ENCODE measurements at places on chromosomes 16 and 17.

GRCh38 chr17:67390646-67391361 lies 13.7 kb downstream of the PITPNC1 start:
- peak; percentile 45 for DNase-seq

- DNase-seq, result no peak
These were observed 15.1 kb downstream of the BAIAP2 start for GRCh38 chr17:81049973-81050551.

- DNase-seq, result no peak
These were observed 18.7 kb upstream of the JPH3 start for GRCh38 chr16:87583453-87584131.

GRCh38 chr16:78962457-78962929 lies 638.0 kb downstream of the MAF start:
- no peak for DNase-seq

DNA sequence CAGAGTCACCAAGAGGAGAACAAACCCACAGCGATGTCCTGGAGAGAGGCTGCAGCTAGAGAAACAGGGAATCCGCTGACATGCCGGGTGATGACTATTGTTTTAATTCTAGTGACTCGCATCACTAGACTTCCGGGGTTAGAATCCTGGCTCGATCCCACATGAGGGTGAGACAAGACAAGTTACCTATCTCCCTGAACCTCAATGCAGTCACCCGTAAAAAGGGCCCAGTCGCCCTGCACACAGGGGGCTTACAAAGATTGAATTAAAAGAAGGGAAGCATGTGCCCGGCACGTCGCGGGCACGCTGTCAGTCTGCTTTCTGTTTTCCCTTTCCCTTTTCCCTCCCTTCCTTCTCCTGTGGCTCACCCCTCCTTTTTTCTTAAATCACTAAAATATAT lies 212.9 kb upstream of the FOXF1 start:
- DNase-seq, result no peak

DNA sequence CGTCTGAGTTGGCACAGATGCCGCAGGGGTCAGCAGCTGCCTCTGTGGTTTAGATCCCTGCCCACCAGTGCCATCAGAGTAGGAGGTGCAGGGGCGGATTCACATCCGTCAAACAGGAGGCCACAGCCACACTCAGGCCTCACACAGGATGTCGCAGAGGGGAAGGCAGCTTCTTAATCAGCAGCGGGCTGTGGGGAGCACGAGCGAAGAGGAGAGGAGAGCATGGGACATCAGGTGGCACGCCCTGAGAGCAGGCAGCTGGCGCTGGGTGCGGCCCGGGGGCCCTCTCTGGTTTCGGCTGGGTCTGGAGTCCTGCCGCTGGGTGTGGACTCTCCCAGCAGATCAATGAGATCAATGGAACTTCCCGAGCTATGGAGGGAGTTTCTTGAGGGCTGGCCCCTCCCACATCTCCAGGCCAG lies 9.6 kb downstream of the LLGL2 start:
- no peak for DNase-seq

- no peak for DNase-seq
These were observed 13.2 kb upstream of the PDXDC1 start for GRCh38 chr16:14961405-14962186.

DNA sequence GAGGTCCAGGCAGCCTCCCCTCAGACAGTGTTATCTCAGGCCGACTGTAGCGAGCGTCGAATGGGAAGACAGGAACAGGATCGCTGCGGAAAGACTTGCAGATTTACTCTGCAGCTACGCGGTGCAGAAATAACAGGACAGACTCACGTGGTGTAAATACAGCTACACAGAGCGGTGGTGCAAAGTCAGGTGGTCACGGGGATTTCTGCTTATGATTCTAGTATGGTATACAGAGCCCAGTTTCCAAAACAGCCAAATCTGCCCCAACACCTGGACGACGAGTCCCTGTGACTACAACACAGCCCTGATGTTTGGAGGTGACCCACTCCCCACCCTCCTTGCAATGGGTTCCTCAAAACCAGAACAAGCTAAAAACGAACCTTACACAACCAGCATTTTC lies 40.6 kb upstream of the ABR start:
- no peak for DNase-seq

DNA sequence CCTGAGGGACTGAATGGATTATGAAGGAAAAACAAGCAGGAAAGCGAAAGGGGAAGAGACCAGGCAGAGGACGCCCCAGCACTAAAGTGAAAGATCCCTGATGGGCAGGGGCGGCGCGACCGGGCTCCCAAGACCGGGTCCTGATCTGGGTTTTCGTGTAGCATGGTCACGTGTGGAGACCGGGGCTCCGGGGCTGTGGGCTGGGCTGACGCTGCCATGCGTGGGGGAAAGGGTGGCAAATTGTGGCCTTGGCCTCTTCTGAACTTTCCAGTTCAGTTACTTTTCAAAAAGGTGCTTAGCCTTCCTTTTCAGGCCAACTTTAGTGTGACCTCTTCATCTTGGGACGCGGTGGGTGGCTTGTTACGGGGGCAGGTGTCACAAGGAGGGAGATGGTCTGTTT lies 57.5 kb downstream of the METRNL start:
- no peak for DNase-seq

GRCh38 chr17:53330756-53331155 lies 492.0 kb upstream of the KIF2B start:
- DNase-seq, result no peak

DNA sequence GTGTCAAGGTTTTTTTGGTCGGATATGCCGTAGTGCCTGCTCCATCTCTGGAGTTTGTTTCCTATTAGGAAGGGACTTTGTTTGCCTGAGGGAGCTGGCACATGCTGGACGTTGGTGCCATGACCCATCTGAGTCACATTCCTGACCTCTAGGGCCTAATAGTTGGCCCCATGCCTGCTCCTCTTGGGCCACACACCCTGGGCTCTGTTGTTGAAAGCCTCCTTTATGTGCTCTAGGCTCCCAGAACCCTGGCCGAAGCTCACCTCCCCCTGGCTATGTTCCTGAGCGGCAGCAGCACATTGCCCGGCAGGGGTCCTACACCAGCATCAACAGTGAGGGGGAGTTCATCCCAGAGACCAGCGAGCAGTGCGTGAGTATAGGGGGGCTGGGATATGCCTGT lies 18.4 kb downstream of the LIMD2 start:
- no peak for DNase-seq

DNA sequence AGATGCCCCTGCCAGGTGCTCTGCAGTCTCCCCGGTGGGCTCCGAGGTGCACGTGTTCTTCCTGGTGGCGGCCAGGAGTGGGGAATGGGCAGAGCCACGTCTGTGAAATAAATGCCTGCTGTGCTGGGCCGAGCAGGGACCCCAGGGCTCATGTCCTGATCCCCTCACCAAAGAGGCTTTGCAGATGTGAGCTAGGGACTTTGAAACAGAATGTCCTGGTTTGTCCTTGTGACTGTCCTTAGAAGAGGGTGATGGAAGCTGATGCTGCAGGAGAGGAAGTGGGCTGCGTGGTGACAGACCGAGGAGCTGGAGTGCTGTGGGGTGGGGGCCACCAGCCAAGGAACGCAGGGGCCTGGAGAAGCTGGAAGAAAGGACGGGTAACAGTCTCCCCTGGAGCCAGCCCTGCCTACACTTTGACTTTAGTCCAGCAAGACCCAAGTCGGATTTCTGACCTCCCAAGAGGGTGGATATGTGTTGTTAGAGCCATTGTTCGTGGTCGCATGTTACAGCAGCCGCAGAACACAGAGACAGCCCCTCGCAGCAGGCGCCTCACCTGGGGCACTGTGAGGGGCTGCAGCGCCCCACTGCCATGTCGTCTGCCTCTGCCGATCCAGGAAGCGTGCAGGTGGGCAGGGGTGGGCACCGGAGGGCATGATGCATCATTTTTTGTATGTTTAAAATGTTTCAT lies 217.9 kb upstream of the CIBAR2 start:
- peak; percentile 56 for DNase-seq

GRCh38 chr16:75443298-75443697 lies 10.0 kb upstream of the CFDP1 start:
- DNase-seq, result no peak

- DNase-seq, result no peak
These were observed 34.2 kb downstream of the CD300LF start for GRCh38 chr17:74678541-74678940.

GRCh38 chr16:74713876-74714275 lies 13.2 kb upstream of the MLKL start:
- DNase-seq, result no peak

DNA sequence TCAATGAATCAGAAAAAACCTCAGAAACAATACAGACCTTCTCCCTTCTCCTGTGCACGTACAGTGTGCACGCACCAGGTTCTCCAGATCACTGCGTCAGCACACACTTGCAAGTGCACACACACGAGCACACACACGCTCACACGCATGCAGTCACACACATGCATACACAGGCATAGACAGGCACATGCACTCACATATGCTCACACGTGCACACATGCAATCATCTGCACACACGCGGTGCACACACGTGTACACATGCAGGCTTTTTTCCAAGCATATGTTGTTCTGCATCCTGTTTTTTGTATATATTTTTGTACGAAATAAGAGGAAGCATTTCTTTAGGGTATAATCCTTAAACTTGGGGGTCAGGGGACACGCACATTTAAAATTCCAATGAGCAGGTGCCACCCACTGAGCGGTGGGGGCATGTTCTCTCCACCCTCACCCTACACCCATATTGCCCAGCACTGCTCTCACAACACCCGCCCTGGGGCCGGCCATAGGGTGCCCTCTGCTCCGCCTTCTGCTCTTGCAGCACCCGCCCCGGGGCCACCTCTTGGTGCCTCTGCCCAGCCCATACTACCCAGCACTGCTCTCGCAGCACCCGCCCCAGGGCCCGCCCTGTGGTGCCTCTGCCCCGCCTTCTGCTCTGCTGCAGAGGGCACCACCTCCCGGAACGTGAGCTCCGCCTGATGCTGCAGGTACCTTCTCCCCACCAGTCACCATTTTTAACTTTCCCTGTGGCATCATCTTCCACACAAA lies 20.9 kb downstream of the KLHDC4 start:
- no peak for DNase-seq

DNA sequence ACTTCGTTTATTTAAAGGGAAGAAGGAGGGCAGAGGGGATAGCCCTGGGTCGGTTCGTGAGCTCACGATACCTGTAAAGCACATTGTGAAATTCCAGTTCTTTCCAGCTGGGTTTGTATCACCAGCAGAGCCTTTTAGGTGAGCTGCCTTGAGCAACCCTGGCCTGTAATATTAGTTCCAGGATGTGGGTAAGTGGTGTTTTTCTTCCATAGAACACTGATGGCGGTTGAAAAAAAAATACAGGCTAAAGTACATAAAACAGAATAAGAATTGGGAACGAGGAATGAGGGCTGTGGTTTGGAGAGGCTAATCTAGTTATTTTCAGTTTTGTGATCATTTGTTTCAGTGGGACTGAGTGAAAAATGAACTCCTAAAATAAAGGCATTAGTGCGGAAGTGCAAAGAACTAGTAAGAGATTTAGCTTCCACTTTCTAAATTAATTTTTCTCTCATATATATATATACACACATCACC lies 20.6 kb downstream of the HS3ST3B1 start:
- DNase-seq, result no peak

GRCh38 chr16:83404261-83404660 lies 403.5 kb upstream of the HSBP1 start:
- DNase-seq, result no peak

- DNase-seq, result no peak
These were observed 9.9 kb upstream of the FDXR start for GRCh38 chr17:74882517-74883240.

DNA sequence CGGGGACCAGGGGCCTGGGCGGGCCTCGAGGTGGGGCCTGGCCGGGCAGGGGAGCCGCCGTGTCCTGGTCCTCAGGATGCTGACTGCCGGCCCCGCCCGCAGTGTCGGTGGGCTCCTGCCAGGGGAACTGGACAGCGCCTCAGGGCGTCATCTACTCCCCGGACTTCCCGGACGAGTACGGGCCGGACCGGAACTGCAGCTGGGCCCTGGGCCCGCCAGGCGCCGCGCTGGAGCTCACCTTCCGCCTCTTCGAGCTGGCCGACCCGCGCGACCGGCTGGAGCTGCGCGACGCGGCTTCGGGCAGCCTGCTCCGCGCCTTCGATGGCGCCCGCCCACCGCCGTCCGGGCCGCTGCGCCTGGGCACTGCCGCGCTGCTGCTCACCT lies 2.3 kb upstream of the PAQR4 start:
- peak; percentile 49 for DNase-seq

DNA sequence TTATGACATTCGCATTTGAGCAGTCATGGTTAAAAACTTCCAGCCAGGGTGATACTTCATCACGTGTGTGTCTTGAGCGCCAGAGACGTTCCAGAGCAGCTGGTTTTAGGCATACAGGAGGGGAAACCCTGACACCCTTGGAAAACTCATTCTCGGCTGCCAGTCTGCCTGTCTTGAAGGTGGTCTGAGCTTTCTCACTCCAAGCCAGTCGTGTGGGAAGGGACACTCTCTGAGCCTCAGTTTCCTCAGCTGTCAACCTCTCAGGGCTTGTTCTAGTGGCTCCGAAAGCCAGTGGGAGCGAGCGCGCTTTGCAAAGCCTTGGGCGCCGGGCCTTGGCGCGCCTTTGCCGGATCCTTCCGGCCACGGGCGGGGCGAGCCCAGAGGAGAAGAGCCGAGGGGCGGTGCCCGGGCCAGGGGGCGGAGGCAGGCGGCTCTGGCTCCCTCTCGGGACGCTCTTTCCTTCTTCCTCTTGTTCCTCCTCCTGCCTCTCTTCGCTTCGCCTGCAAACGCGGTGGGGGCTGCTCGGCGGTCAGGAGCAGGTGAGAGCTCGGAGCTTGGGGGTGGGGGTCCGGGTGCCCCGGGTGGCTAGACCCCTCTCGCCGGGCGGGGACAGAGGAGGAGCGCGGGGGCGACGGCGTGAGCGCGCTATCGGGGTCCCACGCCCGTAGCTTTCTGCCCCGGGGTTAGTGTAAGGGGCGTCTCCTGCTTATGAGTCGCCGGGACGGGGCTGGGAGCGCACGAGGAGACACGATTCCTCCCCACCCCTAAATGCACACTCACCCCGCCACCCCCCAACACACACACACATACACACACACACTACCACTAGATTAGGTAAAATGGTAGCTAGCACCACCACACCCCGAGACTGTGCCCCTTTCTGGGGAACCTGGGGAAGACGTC lies at the start of gene LDAF1:
LDAF1 (plus strand) TSS at position 467 of the 903 bp plus-strand sequence. CDS start 2,509 bp downstream, outside the sequence.
- DNase-seq, result peak; percentile 72

- DNase-seq, result no peak
These were observed 66.4 kb downstream of the DYNLRB2 start for GRCh38 chr16:80607204-80607603.

- DNase-seq, result no peak
These were observed 355.1 kb downstream of the CDH8 start for GRCh38 chr16:61681124-61681523.

Measured in right kidney (tissue), 9 donors.